ENCODE measurements at places on chromosomes 6 and 20.

- DNase-seq, result no peak
These were observed at the start of gene TREML4 for GRCh38 chr6:41228096-41228495. TSS of gene TREML4 (plus strand) at chr6:41228349. CDS start at chr6:41228428, 79 bp downstream.

DNA sequence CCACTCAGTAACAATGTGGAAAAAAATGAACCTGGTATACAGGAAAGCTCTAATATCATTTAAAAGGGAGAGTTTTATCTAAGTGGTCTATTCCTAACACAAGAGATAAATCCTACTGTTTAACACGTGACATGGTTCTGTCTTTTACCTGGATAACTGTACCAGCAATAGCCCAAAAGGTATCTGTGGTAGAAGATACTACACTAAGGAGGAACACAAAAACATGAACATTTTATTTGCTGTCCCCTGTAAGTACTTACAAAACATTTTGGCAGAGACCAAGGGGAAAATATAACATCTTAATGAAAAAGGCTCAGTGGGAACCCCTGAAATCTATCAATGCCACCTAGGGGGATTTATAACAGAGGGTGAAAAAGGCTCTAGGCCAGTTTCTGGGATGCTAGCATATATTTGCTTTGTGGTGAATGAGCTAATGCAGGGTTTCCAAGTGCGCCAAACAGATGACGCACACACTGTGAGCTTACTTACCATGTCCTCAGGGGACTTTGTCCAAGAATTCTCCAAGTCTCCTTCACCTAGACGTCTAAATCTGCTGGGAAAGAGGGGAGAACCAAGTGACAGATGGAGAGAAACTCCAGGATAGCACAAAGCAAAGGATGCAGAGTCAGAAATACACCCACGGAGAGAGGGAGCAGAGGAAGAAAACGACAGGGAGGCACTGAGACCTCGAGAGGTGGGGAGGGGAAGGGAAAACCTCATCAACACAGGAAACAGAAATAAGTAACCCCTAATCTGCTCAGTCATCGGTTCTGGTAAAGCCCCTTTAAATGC lies 147.9 kb upstream of the PRND start:
- peak; percentile 92 for DNase-seq

- DNase-seq, result no peak
These were observed 26.5 kb upstream of the HEY2 start for GRCh38 chr6:125722886-125723285.

DNA sequence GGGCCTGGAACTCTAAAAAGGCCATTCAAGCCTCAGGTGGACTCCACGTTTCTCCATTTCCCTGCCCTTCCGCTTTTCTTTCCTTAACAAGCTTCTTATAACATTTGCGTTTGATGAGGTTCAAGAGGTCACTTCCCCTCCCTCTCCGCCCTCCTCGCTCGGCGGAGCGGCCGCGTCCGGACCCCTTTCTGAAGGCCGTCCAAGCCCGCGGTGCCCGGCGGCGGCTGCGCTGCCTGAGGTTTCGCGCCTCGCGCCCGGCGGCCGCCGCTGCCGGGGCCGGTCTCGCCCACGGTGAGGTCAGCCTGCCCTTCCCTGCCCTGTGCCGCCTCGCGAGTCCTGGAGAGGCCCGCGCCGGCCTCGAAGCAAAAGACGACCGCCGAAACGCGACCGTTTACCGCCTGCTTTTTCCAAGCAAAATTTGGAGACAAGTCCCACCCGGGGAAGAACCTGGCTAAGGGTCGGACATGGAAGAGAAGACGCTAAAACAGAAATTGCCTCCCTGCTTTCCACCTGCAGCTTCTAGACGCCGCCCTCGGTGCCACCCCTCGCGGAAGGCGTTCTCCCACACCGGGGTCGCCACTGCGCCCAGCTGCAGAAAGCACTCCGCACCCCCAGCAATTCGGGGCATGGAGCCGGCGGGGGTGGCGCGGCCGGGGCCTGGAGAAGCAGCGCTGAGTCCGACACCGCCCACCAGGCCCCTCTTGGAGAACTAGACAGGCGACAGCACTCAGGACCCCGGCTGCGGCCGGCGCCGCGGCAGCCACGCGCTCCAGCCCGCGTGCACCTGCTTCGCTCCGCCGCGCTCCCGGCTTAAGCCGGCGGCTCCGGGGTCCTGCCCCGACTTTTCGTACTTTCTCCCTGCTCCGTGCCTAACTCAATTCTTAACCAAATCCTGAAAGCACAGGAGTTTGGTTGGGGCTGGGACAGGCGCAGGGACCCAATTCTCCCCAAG lies 11.0 kb upstream of the FOXF2 start:
- DNase-seq, result no peak

DNA sequence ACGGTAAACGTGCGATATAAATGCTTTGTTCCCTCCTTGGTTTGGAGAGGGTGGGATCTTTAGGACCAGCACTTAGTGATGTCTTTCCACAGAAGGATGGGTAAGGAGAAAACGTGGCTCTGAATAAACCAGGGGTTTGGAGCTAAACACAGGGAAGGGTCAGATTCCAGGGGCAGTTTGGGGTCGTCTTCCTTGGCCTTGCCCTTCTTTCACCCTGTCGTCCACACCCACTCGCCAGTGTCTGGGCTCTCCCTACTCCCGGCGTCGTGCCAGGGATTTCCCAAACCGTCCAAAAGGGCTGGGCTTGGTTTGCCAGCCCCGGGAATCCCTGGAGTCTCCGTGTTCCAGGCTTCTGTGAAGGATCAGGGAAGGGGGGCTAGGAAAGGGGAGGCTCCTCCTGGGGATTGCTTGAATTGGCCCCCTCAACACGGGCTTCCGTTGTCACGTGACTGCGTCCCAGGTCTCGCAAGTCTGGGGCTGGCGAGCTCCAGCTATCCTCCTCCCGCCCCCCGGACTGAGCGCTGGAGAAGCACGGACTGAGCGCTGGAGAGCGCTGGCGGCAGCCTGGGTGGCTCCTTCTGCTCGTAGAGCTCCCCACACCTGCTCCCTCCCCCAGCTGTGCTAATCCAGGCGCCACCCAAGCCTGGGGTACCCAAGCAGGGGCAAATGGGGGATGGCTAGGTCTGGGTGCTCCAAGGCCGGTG lies 9.4 kb upstream of the ARMC12 start:
- DNase-seq, result peak; percentile 69

GRCh38 chr6:114339706-114340105 lies 3.1 kb downstream of the HS3ST5 start:
- DNase-seq, result peak; percentile 64

GRCh38 chr6:18439581-18439980 lies 52.4 kb downstream of the RNF144B start:
- no peak for DNase-seq

- no peak for DNase-seq
These were observed 14.6 kb downstream of the KHDC1 start for GRCh38 chr6:73248192-73248903.

GRCh38 chr6:11712760-11713159 lies 65.8 kb downstream of the ADTRP start:
- no peak for DNase-seq

DNA sequence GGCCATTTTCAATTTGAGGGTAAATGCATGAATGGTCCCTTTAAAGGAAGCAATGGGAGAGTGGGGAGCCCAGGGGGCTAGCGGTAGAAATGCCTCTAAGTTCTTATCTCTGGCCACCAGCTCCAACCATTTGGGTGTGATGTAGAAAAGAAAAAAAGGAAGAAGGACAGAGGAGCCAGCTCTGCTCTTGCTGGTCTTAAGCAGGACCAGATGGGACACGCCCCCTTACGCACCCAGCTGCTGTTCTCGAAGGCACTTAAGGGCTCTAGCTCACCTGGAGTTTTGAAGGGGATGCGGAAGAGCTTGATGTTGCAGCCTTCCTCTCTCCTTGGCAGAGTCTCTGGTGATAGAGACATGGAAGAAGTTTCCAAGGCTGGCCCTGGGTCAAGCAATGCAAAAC lies 59.5 kb upstream of the RNF144B start:
- DNase-seq, result no peak

- no peak for DNase-seq
These were observed 100.0 kb downstream of the RAMACL start for GRCh38 chr6:166486536-166486880.

GRCh38 chr6:33069021-33069738 lies 4.3 kb downstream of the HLA-DPA1 start:
- DNase-seq, result no peak

GRCh38 chr6:5813625-5814027 lies 193.1 kb downstream of the NRN1 start:
- no peak for DNase-seq

GRCh38 chr6:92469186-92469828 lies 950.1 kb downstream of the EPHA7 start:
- DNase-seq, result no peak

DNA sequence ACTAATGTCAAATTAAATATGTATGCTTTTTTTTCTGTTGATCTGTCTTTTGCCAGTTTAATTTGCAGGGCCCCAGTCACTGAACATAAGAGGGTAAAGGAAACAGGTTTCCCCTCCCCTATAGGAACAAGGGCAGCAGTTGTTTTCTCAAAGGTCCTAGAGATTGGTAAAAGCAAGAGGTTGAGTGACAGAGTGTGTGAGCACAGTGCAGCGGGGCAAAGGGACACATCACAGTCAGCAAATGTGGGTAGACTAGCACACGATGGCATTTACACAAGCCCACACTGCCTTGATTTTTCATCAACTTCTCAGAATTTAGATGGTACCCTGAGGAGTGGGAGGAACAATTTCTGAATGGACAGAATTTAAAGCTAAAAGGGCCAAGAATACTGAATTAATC lies 138.7 kb upstream of the MYLIP start:
- no peak for DNase-seq

GRCh38 chr6:98797217-98797994 lies 37.0 kb upstream of the POU3F2 start:
- peak; percentile 39 for DNase-seq

GRCh38 chr6:158488065-158488464 lies 71.8 kb upstream of the TMEM181 start:
- peak; percentile 97 for DNase-seq

DNA sequence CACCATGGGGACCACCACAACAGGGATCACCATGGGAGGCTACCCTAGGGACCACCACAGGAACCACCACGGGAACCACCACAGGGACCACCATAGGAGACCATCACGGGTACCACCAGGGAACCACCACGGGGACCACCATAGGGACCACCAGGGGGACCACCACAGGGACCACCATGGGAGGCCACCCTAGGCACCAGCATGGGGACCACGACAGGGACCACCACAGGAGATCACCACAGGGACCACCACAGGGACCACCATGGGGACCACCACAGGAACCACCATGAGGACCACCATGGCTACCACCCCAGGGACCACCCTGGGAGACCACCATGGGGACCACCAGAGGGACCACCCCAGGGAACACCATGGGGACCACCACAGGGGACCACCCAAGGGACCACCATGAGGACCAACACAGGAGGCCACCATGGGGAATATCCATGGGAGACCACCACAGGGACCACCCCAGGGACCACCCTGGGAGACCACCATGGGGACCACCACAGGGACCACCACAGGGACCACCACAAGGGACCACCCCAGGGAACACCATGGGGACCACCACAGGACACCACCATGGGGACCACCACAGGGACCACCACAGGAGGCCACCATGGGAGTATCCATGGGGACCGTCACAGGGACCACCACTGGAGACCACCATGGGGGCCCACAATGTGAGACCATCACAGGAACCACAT lies 67.6 kb upstream of the MPC1 start:
- DNase-seq, result no peak

GRCh38 chr6:141349710-141350109 lies 783.0 kb upstream of the GJE1 start:
- DNase-seq, result no peak

GRCh38 chr6:71254323-71254722 lies 34.3 kb upstream of the OGFRL1 start:
- DNase-seq, result no peak

DNA sequence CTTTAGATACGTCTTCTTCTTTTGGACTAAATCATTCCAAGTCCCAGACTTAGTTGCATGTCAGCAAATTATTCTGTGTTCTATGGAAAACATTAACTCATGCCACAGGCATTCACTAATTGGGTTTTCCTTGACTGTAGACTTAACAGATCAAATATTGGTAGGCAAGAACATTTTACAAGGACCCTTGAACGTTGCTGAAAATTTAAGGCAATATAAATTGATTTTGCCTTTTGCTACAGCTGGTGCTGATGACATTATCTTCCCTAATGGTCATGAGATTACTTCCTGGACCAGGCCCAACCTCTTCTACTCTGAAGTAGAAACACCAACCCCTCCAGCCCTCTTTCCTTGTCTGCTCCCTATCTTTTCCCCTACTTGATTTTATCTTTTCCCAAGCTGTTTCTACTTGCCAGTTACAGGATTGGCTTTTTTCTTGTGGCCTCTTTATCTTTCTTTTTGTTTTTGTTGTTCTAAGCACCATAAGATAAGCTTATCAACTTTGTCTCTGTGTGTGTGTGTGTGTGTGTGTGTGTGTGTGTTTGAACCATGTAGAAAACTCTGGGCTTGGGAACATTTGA lies 514.0 kb upstream of the SOX4 start:
- DNase-seq, result no peak

DNA sequence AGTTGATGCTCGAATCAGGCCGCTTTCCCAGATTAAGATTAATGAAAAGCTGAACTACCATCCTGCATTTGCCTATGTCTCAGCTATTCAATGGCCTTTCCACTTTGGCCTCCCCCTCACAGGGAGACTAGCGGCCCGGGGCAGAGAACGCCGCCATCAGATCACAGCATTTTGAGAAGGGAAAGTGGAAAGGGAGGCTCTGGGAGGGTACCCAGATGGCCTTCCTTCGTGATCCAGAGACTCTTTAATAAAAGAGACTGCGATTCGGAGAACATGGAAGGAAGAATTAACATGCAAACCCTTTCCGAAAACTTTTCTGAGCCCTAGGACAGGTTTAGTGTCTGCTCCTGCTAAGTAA lies 533 bp downstream of the MRPS18A start:
- no peak for DNase-seq

- DNase-seq, result no peak
These were observed 35.2 kb upstream of the BLCAP start for GRCh38 chr20:37562695-37563480.

- DNase-seq, result peak; percentile 65
These were observed 207.2 kb downstream of the PHACTR1 start for GRCh38 chr6:12923644-12924235.

DNA sequence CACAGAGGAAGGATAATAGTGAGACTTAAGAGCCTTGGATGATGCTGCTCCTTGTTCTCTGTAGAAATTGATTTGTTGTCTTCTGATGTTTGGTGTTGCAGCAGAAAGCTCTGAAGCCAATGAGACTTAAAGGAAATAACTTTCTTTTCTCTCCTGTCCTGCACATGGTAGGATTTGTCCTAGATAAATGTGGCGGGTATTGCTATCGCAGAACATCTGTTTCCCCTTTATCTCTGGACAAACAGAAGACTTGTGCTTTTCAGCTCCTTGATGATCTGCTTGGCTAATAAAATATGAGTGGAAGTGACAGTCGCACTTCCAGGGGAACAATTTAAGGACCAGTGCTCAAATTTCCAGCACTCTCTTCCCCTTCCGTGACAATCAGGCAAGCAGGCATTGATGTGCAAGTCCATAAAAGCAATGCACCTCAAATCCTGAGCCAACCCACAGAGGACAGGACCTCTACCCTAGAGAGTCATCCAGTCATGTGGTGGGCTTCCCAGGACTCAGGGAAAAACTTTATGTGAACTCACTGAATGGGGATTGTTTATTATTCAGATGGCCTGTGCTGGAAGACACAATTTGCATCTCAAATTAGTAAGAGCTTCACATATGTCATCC lies 9.9 kb upstream of the NCR2 start:
- no peak for DNase-seq
